ENCODE measurements at places on chromosomes 3 and 15.

- DNase-seq: no peak
Observed at GRCh38 chr3:184176377-184177330, 2.0 kb downstream of the AP2M1 start.

DNA sequence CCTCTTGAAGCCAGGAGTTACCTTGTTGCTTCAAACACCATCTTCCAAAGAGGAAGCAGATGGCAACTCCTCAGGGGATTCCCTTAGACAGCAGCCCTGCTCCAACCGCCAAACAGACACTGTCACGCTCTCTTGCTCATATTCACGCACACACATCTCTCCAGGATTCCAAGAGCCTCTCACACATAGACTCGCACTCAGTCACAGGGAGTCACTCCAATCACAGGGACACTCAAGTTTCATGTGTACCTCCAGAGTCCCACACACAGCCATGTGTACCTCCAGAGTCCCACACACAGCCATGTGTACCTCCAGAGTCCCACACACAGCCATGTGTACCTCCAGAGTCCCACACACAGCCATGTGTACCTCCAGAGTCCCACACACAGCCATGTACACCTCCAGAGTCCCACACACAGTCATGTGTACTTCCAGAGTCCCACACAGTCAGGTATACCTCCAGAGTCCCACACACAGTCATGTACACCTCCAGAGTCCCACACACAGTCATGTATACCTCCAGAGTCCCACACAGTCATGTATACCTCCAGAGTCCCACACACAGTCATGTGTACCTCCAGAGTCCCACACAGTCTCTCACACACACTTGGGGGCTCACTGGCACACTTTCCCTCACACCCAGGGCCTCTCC is 6.1 kb downstream of the VWA5B2 start:
- DNase-seq: no peak

GRCh38 chr3:27165321-27165721 is 203.9 kb downstream of the NEK10 start:
- DNase-seq: no peak

DNA sequence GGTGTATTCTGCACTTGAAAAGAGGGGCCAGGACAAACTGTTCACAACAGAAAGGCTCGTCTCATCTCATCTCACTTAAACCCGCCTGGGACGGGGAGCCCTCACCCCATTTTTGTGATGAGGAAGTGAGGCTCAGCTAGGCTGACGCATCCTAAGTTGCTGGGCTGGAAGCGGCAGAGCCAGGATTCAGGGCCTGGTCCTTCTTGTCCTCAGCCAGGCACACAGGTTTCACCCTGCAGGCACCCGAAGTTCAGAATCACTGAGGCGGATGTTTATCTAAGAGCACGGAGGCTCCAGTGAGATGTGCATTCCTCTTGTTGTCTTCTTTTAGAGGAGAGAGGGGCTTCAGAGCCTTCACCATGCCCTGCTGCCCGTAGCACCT is 51.1 kb upstream of the PLXNA1 start:
- DNase-seq: no peak

- no peak for DNase-seq
Observed at GRCh38 chr3:76402926-76403325, 617.6 kb upstream of the ZNF717 start.

DNA sequence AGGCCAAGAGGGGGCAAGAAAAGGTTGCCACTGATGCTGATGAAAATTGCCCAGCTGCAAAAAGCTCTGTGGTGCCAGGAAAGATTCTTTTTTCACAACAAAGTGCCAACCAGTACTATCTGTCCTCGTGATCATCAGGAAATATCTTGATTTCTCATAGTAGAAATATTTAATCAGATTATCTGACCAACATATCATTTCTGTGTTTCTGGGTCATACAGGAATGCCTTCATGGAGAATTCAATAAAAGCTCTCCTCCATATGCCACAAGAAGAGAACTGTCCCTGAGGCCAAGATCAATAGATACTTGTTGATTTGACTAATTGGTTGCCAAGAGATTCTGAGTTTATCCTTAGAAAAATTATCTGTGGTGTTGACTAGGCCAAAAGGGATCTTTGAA is 63.5 kb downstream of the FSIP1 start:
- DNase-seq: no peak

DNA sequence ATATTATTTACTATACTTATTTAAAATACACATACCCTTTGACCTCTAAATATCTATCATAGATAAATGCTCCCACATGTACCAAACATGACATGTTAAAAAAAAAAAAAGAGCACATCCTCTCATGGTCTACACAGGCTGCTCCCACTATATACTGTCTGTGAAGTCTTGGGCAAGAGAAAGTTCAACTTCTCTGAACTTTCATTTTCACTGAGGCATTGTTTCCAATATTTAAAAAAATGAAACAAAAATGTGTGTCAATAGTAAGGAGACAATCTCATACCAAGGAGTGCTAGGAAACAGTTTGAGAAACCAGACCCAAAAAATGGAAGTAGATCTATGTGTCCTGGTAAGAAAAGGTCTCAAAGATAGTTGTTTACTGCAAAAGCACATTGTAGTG is 29.3 kb downstream of the SLC4A7 start:
- DNase-seq: no peak

DNA sequence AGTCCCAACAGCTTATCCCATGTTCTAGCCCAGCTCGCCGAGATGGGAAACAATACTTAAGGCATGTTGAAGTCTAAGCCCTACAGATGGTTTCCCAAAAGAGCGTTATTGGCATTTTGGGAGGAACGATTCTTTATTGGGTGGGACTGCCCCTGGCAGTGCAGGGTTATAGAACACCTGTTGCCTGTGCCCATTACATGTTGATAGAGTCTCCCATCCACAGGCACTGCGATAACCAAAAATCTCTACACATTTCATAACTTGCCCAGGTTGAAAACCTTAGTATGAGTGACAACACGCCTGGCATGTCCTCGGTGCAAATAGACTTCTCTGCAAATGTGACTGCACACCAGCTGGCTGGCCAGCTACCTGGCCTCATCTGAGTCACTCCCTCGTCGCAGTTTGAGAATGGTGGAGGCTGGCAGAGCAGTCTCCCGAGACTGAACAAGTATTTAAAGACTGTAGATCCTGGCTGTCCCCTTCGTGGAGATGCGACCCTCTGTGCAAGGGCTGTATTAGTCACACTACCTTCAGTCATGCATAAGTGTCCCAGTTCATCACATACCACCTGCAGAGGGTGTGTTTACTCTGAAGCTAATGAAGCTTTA is 18.7 kb downstream of the ZNF80 start:
- DNase-seq: no peak

DNA sequence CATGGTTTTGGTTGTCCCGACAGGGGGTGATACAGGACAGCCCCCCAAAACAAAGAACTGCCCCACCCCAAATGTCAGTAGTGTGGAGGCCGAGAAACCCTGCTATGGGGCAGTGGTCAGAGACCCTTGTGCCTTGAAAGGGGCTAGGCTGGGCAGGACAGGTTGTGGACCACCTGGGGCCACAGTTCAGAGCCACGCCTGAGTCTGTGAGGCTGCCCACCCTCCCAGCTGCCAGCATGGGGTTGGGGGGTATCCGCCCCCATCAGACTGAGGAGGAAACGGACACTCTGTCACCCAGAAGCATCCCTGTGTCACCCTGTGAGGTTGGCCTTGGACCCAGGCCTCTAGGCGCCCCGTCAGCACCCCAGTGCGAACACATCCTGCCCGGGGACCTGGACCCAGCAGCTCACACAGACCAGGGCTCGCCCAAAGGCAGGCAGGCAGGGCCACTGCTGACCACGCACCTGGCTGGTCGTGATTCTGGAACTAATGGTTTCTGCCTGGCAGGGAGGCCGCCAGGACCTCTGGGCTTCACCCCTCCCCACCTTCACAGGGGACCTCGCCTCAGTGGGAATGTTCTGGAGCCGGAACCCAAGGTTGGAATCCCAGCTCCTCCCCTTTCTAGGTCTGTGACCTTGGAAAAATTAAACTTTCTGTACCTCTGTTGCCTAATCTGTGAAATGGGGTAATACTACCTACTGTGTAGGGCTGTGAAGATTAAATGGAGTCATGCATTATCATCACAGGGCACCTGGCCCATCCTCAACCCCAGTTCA is 1.4 kb downstream of the SLC41A3 start:
- no peak for DNase-seq

DNA sequence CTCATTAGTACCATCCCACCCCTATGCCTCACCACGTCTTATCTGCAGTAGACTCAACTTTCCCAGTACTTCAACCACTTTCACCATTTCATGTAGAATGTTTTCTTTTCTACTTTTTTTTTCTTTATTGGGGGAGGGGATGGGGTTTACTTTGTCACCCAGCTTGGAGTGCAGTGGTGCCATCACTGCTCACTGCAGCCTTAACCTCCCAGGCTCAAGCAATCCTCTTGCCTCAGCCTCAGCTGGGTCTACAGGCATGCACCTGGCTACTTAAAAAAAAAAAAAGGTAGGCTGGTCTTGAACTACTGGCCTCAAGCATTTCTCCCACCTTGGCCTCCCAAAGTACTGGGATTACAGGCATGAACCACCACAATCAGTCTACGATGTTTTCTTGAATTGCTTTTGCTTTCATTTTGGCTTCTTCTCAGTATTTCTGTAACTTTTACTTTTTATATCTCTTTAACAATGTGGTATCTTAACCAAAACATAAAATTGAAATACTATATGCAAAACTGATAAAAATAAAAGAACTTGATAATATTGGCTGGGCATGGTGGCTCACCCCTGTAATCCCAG is 44.9 kb upstream of the CHL1 start:
- DNase-seq: no peak

GRCh38 chr3:53555068-53555588 is 60.7 kb downstream of the CACNA1D start:
- DNase-seq: peak; percentile 8

- DNase-seq: no peak
Observed at GRCh38 chr3:57706462-57706861, 13.6 kb upstream of the DENND6A start.

DNA sequence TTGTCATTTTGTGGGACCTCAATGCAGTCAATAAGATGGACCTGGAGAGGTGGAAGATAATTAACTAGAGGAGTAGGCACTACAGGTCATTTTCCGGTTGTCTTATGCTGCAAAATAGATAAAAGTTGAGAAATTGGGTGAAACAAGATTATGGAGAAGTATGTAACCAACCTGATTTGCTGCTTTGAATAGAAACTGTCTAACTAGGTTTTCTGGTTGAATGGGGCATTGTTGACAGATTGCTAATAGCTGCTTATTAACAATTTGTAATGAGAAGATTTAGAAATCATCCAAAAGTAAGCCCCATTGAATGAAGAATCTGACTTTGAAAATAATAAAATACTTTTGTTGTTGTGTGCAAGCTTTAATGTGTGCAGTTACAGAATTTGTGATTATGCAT is 26.2 kb downstream of the PIAS1 start:
- DNase-seq: no peak

DNA sequence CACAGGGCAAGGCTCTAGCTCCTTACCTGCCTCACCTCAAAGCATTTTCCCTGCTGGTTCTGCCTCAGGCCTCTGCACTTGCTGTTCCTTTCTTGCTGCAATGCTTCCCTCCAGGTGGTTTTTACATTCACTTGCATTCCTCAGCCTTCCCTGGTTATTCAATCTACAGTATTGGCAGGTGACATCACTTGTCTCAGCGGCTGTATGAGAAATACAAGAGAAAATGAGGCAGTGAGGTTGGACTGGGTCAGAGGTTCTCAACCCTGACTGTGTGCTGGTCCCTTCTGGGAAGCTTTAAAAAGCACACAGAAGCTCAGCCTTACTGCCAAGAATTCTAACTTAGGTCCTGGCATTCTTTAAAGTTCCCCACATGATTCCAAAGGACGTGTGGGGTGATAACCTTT is 26.7 kb downstream of the SIAH2 start:
- DNase-seq: no peak

DNA sequence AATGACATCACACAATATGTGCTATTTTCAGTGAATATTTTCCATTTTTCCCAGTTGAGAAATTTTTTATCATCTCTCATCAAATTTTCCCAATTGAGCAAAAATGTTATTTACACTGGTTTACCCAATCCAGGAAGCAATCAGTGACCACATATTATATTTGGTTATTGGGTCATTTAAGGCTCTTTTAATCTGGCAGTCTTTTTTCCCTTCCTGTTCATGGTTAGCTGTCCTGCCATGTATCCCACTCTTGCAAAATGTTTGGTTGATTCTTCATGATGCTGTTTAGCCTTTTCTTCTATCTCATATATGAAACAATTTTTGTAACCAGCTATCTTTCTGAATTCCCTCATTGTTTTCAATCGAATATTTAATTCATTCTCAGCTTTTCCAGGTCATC is 626.0 kb downstream of the RBMS3 start:
- no peak for DNase-seq

DNA sequence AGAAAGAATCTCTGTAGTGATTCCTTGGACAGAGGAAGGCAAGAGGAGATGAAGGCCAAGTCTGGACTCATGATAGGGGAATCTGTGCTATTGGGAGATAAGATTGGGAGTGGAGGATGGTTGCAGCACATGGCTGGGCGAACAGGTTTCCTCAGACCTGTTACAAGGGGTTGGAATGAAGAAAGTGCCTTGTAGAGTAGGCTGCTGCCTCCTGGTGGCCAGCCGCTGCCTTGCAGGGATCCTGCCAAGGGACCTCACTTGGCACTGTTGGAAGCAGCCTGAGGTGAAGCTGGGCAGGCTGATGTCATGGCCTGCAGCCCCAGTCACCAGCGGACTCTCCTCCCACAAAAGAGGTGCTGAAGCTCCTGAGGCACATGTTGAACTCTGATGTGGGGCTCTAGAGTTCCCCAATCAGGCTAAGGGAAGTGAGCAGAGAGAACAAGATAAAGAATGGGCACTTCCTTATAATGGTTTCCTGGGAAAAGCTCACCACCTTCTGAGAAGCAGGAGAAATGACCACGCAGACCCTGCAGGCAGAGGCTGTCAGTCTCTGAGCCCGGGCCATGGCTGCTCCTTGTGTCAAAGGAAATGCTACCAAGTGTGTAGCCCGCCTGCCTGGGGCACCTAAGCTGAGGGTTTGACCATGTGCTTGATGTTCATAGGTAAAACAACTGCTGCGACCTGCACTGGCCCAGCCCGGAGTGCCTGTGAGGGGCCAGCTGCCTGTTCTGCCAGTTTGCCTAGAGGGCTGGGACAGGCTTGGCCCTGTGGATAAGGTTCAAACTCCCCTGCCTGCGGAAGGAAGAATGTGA is 1.6 kb upstream of the TEX264 start:
- peak; percentile 73 for DNase-seq

DNA sequence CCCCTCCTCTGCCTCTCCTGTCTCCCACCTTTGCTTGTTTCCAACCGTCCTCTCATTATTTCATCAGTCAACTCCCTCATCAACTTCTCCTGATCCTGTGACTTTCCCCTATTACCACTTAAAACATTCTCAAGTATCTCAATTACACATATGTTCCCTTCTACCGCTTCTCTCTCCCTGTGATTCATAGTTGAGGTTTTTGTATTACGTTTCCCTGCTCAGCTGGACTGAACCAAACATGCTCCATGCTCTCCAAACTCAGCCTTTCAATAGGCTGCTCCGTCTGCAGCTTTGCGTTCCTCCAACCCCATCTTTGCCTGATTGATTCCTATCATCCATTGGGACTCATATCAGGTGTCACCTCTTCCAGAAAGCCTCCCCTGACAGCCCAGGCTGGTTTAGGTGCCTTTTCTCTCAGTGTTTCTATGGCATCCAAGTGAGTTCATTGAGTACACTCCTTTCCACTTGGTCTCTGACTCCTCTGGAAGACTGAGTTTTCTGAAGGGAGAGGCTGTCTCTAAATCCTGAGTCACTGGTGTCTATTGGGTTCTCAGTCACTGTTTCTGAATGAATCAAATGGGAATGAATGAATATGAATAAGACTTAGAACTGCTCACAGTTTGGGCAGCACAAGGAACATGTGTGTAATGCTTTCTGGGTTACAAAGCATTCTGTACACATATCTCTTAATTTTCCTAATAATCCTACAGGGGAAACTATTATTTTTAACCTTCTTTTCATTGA is 56.4 kb downstream of the PLD1 start:
- no peak for DNase-seq

Data from stimulated activated naive CD4-positive, alpha-beta T cell treated with Interleukin-2 at 50 U/mL for 16 hours (primary cell).